ENCODE measurements at places on chromosomes 2 and 18.

- DNase-seq, result no peak
These were observed 18.4 kb upstream of the MAL start for GRCh38 chr2:95007031-95007609.

DNA sequence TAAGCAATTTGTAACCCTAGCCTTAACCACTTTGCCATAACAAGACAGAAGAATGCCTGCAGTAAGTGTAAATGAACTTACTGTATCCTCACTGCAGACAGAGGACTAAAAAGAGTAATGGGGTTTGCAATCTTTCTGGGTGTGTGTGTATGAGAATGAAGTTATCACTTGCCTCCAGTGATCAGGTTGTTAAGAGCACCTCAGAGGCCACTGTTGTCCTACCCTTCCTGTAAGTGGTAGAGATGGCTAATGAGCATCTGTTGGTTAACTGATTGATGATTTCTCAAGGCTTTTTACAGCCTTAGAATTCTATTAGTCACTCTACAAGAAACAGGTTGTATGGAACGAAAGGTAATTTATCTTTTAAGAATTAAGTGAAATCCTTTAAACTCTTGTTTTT lies 27.6 kb upstream of the GTF2A1L start:
- no peak for DNase-seq

DNA sequence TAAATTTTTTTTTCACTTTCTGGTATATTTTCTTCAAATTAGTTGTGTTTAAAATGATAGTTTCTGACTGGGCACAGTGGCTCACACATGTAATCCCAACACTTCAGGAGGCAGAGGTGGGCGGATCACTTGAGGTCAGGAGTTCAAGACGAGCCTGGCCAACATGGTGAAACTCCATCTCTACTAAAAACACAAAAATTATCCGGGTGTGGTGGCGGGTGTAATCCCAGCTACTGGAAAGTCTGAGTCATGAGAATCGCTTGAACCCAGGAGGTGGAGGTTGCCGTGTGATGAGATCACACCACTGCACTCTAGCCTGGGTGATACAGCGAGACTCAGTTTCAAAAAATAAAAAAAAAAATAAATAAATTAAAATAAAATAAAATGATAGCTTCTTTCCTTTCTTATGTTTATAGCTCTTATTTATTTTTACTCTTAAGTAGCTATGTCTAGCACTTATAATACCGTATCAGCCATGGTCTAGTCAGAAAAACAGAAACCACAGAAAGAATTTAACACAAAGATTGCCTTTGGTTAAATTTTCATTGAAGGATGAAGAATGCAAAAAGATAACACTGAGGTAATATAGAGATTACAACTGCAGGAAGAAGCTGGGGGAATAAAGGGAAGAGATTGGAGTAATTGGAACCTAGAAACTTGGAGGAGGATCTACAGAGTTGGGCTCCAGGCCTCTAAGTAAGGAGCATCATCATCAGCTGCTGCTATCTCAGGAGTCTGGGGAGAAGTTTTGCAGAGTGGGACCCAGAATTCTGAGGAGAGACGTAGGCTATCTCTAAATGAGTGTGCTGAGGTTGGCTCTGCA lies 54.7 kb upstream of the MBOAT2 start:
- DNase-seq, result no peak

GRCh38 chr2:28600181-28600580 lies 104.3 kb downstream of the PLB1 start:
- DNase-seq, result no peak

DNA sequence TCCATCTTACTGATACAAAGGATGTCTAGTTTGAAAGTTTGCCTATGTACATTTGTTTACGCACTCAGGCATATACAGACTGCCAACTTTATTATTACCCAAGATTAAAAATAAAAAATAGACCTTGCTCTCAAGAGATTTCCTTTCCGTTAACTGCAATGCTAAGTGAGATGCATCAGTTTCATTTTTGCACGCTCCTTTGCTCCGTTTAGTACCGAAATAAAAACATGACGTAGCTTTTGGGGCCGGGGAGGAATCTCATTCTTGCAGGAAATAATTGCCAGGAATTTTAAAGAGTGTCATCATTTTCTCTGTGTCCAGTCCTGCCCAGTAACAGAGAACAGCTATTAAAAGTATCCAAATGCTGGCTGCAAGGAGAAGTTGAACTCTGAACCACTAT lies 169.5 kb downstream of the SLC8A1 start:
- DNase-seq, result no peak

- no peak for DNase-seq
These were observed 12.2 kb downstream of the DNAJB2 start for GRCh38 chr2:219291394-219291793.

DNA sequence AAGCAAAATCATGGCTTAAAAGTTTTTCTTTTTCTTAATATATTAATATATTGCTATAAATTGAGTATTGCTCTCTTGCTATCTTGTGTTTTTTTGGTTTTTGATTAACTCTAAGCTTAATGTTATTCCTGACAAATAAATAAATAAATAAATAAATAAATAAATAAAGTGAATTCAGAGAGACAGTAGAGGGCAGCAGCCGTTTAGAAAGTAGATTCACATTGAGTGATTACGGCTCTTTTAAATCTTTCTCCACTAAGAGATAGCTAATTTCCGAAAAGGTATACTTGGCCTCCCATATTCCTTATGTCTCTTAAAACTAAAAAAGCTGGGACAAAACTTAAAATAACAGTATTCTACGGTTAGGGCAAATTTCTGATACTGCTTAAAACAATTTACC lies 34.3 kb downstream of the MSH2 start:
- no peak for DNase-seq

GRCh38 chr2:172287605-172288315 lies 139.6 kb upstream of the ITGA6 start:
- DNase-seq, result no peak

DNA sequence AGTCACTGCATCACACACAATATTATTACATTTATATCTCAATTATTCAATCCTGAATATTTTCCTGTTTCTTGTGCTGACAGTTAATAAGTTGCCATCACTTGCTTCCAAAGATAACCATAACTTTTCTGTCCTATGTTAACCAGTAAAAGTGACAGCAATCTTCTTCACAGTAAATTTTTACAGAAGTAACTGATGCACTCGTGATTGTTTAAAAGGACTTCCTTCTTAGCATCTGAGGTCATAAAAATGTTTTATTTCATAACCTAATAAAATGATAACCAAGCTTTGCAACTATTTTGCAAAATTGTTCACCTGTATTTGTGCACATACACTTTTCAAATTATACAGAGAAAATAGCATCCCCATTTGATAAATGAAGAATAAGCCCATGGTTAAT lies 20.6 kb upstream of the ANKRD62 start:
- DNase-seq, result no peak

GRCh38 chr2:24456599-24457556 lies 34.2 kb upstream of the NCOA1 start:
- DNase-seq, result peak; percentile 12

DNA sequence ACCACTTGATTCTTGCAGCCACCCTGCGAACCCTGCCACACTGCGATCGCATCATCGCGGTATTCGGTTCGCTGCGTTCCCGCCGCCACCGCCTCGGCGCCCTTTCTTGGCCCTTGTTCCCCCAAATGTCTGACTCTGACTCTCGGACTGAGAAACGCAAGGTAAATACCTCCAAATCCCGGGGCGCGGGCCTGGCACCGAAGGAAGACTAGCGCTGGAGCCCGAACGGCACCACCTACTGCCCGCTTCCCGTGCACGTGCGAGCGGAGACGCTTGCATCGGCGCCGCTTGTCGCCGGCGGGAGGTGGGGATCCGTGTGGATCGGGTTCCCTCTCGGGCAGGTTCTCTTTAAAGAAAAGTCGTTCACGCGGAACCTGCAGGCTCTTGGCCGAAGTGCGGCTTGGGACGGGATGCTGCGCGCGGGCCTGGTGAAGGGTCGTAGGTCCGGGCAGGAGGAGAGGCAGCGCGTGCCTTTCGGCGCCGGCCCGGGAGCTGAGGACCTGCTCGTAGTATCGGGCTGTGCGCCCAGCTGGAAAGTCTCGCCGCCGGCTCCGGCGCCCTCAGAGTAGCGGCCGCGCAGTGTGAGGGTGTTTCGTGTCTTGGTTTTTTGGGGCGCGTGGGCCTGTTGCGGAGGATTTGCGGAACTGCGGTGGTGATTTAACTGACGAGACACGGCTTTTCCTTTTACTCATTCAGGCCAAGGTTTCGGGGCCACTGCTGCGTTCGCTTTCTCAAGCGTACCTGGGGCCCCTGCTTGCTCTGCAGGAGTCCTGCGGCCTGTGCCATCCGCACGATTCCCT lies 514 bp downstream of the BCL2L11 start:
- DNase-seq, result no peak

- no peak for DNase-seq
These were observed 6.0 kb downstream of the ENOSF1 start for GRCh38 chr18:706405-706804.

DNA sequence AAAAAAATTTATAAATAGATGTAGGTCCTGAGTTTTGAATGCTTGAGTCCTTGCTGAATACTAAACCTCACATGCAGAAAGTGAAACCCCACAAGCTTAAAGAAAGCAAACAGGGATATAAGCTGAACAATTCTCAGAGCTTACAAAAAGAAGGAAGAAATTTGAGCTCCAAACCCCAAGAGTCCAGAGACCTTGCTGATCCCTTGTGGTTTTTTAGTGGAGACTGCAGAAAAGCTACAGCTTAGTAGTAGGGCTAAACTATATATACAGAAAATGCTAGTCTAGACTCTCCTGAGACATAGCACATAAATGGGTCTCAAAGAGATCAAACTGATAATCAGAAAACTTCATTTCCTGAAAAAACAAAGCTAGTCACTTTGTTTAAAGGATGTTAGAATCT lies 1548.1 kb upstream of the ZEB2 start:
- no peak for DNase-seq

GRCh38 chr2:147331790-147332419 lies 512.9 kb upstream of the ACVR2A start:
- DNase-seq, result no peak

DNA sequence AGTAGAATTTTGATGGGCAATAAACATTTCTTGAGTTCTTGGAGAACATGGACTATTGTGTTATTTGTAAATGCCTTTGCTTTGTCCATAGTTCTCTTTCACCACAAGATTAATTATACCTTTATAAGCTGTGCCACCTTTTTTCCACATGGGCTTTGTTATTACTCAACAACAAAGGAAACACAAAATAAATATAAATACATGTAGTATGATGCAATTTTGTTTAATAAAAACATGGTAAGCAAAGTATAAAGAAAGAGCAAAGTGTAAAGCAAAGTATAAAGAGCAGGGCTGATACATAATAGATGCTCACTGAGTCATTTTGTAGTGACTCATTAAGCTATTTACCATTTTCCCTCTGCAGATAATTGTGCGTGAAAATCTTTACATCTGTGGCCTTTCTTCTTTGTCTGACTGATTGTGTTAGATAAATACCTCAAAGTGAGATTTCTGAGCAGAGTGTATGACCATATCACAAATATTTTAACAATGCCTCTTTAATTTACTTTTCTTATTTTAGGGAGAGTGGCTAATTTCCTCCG lies 80.9 kb downstream of the CERS6 start:
- DNase-seq, result no peak

- no peak for DNase-seq
These were observed 91.4 kb upstream of the LGALSL start for GRCh38 chr2:64362562-64363026.

DNA sequence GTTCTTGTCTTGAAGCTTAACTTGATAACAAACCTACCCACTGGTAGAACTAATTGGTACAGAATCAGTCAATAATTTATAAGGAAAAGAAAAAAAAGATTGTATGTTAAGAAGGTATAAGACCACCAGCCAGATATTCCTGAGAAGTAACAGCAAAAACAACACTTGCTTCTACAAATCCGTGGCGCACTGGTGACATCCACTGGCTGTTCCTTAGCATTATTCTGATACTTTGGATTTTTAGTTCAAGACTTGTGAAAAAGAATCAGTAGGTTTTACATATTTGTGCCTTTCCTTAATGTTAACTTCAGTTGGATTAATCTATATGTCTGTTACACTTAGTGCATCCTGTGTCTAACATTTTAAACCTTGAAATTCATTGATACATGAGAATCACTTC lies 141.8 kb downstream of the GRB14 start:
- DNase-seq, result no peak

DNA sequence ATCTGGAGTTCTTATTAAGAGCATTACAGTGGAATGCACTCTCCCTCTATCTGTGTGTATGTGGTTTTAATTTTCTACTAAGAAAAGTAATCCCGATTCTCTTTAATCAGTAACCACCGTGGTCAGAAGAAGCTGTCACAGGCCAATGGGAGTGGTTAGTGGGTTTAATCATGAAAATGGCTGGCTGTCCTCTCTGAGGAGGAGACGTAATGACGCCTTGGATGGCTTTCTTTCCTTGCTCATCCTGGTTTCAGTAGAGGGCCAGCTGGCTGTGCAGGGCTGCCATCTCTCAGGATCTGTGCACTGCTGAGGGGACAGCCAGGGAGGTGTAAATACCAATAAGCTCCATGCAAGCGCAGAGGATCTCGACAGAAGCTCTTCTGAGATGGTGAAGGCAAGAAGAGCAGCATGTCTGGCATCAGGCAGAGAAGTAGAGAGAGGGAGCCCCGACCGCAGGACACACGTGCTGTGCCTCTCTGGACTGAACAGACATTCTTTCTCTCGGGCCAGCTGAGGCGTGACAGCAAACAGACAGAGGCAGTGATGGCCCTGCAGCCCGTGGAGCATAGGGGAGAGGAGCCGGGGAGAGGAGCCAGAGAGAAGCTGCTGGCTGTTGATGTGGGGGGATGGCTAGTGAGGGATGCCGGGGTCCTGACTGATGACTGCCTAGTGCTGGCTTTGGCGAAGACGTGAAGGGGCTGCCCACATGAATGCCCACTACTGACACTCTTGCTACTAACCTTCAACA lies 65.1 kb upstream of the DAPL1 start:
- peak; percentile 25 for DNase-seq

DNA sequence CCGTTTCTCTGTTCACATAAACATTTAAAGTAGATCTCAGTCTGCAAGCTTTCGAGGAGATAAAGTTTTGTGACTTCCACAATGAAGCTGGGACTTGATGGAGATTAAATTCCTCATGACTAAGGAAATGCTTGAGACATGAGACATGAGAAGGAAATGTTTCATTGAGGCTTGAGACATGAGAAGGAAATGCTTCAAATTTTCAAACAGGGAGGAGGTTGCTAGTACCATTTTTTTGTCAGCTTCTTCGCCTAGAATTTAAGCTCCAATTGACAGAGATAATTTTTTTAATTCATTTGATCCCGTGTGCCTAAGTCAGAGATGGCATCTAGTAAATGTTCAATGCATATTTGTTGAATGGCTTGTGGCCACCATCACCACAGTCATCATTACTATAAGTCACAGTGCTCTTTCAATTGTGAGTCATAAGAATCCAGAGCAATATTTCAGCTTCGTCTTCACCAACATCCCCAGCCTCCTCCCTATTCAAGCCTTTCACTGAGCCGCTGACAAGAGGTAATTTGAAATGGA lies 543 bp upstream of the MARCHF4 start:
- no peak for DNase-seq

DNA sequence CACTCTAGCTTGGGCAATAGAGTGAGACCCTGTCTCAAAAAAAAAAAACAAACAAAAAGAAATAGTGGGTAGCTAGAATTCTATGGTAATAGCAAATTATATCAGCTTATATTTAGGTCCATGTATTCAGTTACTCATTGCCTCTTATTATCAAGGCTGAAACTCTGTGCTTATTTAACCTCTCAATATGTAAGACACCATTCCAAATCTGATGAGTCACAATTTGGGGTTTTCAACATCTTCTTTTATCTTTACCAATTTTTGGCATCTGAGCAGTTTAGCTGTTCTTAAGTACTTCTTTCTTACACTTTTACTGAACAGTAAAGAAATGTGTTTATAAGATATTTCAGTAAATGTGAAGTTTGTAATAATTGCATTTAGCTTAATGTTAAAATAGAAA lies 69.3 kb downstream of the TTC27 start:
- no peak for DNase-seq
